ENCODE measurements at places on chromosomes 7 and 10. TPM values are rescaled to one million over a fixed set of nuclear protein-coding genes. Genes with fewer than 3 reads are reported as not detected.

The HOXA4 gene
- total RNA-seq = 0.43 TPM

The CDC14C gene
- not detected for total RNA-seq

The ZNF394 gene
- 8.6 TPM for total RNA-seq

The TCF7L2 gene
- total RNA-seq = 18.7 TPM

The TEX47 gene
- not detected for total RNA-seq

The BZW2 gene
- total RNA-seq = 8.4 TPM

The NYAP1 gene
- 0.38 TPM for total RNA-seq

The JMJD1C gene
- total RNA-seq = 32.0 TPM

The CUZD1 gene
- 1.6 TPM for total RNA-seq

The COBL gene
- 38.3 TPM for total RNA-seq

The COL17A1 gene
- 0.13 TPM for total RNA-seq

The SPDYE8 gene
- total RNA-seq = not detected

The TRPV5 gene
- not detected for total RNA-seq

The SRGN gene
- 29.1 TPM for total RNA-seq

DNA sequence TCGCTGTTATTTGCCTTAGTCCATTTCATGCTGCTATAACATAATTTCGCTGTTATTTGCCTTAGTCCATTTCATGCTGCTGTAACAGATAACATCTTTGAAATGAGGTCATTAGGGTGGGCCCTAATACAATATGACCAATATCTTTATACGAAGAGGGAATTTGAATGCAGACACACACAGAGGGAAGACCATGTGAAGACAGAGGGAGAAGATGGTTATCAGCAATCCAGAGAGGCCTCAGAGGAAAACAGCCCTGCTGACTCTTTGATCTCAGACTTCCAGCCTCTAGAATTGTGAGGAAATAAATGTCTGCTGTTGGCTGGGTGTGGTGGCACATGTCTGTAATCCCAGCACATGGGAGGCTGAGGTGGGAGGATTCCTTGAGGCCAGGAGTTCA lies 404.9 kb downstream of the TYW1 start:
- DNase-seq = no peak

GRCh38 chr7:54719974-54720373 lies 39.0 kb downstream of the SEC61G start:
- DNase-seq = no peak

DNA sequence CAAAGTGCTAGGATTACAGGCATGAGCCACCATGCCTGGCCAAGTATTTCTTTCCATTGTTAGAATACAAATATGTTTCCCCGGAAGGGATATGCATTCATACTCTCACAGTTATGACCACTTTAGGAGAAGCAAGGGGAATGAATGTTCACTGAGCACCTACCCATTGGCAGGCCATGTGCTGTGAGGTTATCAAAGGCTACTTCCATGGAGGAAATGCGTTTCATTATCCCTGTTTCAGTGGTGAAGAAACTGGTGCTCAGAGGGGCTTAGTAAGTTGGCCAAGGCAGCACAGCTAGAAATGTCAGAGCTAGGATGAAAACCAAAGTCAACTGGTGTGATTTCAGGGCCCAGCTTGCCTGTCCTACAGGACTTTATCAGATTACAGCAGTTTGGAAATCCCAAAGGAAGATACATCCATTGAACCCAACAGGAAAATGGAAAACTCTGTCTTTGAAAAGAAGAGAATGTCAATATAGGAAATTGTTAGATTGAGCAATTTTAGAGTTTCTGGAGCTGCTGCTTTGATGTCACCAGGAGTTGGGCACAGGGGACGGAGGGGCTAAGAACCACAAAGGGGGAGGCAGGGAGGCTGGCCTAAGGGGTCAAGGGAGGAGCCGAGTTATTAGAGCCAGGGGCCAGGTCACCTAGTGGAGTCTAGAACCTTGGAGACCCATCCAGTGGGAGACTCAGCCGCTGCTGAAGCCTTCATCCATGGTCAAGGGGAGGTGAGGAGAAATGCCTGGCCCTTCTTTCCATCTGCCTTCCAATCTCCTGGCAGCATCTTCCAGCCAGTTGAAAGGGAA lies 319.8 kb downstream of the FRMD4A start:
- no peak for DNase-seq

DNA sequence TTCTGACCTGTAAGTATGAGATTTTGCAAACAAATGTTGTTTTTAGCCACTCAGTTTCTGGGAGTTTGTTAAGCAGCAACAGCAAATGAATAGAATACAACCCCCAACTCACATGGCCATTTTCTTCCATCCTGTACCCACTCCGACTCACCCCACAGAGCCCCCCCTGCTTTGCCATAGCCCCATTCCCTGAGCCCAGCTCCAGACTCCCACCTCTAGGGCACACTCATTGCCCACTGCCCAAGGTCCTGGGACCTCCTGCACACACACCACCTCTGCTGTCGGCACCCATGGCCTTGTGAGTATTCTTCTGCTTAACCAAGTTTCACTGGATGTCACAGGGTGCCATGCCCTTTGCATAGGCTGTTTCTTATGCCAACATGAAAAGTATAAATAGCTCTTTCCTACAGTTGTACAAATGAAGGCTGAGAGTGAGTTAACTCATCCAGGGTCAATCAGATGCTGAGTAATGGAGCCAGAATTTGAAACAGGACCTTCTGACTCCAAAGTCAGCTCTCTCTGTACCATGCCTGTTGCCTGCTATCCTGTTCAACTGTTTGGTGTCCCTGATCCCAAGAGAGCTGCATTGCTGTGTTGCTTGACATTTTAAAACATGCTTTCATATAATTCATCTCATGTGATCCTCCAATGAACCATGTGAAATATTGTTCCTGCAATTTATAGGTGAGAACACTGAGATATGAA lies 367.8 kb upstream of the ZMIZ1 start:
- no peak for DNase-seq

DNA sequence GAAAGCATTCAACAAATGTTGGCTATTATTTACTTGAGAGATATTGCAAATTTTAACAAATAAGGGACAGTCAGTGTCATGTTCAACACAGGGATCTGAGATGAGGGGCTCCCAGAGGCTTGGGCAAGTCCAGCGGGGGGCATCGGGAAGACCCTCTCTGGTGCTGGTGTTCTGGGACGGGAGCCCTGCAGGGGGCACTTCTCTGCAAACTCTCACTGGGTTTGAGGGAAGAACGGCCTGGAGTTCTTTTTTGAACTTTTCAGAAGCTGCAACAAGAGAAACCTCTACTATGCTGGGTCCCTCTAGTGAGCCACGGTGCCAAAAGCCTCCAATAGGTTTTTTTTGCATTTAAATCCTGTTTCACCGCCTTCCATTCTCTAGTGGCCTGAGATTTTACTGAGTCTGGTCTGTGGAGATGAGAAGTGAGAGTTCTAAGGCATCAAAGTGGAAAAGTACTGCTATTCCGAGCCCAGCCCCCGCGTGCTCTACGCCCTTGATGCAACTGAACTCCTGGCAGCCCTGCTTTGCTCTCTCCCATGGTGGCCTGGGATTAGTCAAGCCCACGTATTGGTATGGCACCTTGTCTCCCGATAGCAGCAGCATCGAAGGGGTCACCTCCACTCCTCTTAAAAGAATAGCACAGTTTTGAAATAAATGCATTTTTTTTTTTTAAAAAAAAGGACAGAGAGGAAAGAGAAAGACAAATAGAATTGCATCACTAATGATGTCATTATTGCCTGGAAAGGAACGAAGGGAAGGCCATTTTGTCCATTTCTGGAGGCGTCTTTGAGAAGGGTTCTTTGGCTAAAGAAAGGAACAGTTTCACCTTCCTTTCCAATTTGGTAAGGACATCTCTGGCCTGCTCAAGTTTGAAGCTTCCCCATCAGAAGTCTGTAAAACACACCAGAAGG lies 43.5 kb downstream of the CLEC2L start:
- peak; percentile 38 for DNase-seq

GRCh38 chr7:155741805-155742204 lies 70.5 kb downstream of the SHH start:
- DNase-seq = no peak

- no peak for DNase-seq
Measured at GRCh38 chr7:11486271-11486670, 345.7 kb downstream of the THSD7A start.

DNA sequence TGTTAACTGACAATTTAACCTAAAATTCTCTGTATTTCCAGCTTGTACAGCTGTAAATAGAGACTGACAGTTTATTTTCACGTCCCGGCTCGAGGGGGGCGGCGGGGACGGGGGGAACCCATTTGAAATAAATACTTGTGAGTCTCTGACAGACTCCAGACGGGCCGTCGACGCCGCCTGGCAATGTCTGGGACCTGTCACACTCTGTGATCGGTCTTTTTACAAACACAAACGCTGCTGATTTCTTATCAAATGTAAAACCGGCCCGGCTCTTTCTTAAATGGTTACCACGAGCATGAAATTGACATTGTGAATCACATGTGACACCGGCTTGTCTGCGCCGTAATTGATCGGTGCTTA lies 57.0 kb downstream of the UNCX start:
- no peak for DNase-seq

DNA sequence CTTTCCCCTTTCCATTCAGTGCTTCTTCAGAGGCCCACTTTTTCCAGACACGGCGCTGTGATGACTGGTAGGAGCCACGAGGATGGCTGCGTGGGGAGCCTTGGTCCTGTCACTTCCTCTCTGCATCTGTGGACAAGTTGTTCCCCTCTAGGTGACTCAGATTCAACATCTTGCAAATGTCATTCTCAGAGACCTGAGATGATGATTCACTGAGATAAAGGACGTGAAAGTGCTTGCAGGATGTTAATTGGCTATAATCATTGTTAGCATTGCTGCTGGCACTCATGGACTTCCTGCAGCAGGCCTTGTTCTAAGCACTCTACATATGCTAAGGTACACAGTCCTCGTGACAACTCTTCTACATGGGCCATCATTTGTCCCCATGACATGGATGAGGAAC lies 489.8 kb upstream of the ZMIZ1 start:
- DNase-seq = no peak

DNA sequence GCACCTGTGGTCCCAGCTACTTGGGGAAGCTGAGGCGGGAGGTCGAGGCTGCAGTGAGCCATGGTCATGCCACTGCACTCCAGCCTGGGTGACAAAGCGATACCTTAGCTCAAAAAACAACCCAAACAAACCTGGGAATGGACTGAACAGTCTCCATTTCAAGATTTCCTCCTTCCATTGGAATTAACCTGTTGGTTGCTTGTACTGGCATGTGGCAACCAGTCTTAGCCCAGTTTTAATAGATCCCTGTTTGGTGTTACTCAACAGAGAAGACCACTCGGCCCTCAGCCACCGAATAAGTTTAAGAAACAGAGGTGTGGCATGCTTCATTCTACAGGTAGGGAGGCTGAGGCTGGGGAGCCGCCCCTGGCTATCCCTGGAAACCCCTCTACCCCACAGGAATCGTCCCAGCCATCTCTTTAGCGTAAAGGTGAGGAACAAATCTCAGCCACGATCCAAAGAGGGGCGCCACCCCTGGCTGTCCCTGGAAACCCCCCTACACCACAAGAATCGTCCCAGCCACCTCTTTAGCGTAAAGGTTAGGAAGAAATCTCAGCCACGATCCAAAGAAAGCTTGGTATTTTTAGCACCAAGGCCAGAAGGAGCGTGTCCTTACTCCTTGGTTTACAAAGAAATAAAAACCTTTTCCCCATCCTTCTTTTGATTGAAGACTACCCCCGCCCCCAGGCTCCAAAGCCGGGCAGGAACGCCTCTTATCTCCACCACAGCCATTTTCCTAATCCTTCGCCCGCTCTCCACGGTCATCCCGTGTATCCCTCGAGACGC lies 861 bp upstream of the TSPAN14 start:
- no peak for DNase-seq

- no peak for DNase-seq
Measured at GRCh38 chr7:90181485-90181884, 27.2 kb downstream of the STEAP1 start.

DNA sequence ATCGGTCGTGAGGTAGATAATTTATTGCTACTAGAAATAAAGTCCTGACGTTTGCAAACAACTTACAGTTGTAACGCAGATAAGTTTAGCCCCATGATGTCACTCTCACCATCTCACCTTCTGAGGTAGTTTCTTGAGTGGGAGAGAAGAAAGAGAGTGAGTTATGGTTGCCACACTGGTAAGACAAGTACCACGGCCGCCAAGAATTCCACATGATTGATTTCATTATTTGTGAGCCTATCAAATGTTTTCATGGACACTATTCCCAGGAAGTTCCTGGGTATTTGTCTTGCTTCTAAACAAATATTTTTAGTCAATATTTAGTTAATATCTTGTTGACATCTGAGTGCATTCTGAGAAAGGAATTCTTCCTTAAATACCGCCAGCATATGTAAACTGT lies 339.4 kb upstream of the KIAA1217 start:
- no peak for DNase-seq

- DNase-seq = no peak
Measured at GRCh38 chr7:937856-938484, 16.5 kb downstream of the ADAP1 start.

DNA sequence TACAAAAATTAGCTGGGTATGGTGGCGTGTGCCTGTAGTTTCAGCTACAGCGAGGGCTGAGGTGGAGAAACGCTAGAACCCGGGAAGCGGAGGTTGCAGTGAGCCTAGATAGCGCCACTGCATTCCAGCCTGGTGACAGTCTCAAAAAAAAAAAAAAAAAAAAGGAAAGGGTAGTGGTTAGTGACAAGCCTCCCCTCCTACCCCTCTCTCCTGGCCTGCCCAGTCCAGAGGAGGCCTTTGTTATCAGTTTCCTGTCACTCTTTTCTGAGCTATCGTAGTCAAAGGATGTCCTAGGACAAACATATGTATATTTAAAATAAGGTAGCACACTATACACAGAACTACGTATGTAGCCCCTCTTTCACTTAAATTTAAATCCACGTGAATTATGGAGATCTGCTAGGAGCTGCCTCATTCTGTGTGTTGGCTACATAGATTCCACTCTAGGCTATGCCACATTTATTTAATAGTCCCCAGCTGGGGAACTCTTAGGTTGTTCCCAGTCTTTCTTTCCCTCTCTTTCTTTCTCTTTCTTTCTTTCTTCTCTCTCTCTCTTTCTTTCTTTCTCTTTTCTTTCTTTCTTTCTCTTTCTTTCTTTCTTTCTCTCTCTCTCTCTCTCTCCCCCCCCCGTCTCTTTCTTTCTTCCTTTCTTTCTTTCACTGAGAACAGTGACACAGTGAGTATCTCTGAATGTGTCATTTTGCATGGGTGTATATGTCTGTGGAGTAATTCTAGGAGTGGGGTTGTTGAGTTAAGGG lies 3.9 kb downstream of the TSPAN15 start:
- DNase-seq = no peak

GRCh38 chr10:93567277-93568104 lies 1.0 kb downstream of the FFAR4 start:
- no peak for DNase-seq

DNA sequence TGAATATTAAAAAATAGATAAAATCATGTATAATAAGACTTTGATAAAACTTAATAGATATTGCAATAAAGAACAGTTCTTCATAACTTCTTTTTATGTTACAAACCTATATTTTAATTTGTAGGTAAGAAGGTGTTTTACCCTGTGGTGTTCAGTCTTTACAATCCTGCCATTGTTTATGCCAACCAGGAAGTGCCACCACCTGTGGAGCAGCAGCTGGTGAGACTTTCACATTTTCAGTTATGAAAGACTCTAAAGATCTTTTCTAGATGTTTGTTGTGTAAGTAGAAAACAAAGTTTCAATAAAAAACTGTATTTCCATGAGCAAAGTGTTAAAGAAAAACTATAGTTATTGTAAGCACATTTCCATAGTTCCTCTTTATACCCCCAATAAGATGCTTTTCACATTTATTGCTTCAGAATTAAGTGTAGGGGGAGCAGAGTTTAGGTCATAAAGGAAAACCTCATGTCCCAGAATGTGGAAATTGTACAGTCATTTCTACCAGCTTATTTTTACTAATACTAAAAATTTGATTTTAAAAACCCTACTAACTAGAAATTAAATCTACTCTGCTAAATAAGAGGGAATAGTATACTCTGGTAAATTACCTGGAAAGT lies 28.7 kb downstream of the CSGALNACT2 start:
- DNase-seq = no peak
